ENCODE measurements at places on chromosomes 3 and 15.
A peak's percentile ranks its signal among the peaks of the same experiment; 100 is the strongest.

- DNase-seq: no peak
These were observed 75.2 kb downstream of the ZMAT3 start for GRCh38 chr3:178996399-178996798.

DNA sequence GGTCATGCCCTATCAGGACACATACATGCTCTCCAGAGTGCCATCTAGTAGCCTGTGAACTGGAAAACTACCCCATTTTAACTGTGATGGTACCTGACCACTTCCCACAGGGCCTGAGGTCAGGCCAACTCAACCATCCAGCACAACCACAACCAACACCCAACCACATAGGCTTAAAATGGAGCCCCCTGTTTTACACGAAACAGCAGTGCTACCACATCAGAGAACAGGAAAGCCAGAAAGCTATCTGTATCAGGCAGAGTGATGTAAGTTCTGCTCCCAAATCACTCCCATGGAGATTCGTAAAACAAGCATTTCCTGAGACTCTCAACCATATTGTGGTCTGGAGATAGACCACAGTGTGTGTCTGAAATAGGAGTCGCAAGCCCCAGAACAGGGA lies 1017.3 kb upstream of the EPHA6 start:
- no peak for DNase-seq

GRCh38 chr3:192060160-192060781 lies 599.3 kb downstream of the PYDC2 start:
- DNase-seq: peak; percentile 16

GRCh38 chr15:82081914-82082762 lies 36.3 kb upstream of the MEX3B start:
- no peak for DNase-seq

DNA sequence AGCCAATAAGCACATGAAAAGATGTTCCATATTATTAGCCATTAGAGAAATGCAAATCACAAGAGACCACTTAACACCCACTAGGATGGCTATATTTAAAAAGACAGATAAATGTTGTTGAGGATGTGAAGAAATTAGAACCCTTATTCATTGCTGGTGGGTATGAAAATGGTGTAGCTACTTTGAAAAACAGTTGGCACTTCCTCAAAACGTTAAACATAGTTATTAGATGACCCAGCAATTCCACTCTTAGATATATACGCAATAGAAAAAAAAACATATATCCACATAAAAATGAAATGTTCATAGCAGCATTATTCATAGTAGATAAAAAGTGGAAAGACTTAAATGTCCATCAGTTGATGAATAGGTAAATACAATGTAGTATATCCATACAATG lies 47.1 kb upstream of the TERB2 start:
- DNase-seq: no peak

- no peak for DNase-seq
These were observed 43.5 kb downstream of the CACNA2D3 start for GRCh38 chr3:54165865-54166264.

GRCh38 chr3:58073301-58074108 lies 65.3 kb downstream of the FLNB start:
- no peak for DNase-seq

DNA sequence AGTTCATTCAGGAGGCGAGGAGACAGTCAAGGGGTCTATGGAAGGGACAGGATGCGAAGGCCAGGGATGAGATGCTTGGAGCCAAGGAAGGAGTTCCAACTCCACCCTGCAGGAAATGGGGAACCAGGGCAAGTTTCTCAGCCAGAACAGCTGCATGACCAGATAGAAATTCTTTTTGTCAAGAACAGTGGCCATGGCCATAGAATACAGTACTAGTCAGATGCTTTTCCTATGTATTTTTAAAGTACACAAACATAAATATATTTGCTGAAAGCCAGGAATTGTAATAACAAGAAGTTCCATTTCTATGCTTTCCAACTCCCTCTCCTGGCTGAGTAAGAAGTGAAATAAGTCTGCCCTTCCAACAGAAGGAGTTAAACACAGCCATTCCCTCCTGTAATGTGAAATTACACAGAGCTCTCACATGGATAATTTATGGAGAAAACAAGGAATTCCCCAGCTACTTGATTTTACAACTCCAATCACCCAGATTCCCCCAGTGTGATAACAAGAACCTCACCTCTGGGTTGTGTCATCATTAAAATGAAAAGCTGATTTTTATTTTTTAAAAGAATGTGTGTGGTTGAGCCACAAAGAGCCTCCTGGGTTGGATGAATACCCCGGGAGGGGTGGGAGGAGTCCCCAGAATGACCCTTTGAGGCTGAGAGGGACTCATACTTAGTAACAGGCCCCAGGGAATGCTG lies 124.6 kb upstream of the ARHGEF3 start:
- DNase-seq: no peak

DNA sequence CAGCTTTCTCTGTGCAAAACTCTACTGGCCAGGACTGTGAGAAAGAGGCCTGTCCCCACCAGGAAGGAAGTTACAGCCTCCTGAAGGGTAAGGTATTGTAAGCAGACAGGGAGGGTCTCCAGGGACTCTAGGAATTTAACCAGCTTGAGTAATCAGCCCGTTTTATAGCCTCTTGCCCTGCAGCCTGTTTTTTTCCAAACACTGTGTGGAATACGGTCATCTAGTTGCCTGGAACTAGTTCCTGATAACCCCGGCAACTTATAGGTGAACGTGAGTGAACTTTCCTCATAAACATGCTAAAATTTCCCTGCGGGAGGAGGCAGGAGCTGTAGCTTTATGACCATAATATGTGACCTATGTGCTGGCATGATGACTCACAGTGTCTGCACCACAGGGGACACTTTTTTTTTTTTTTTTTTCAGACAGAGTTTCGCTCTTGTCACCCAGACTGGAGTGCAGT lies 60.1 kb upstream of the DAZL start:
- no peak for DNase-seq

DNA sequence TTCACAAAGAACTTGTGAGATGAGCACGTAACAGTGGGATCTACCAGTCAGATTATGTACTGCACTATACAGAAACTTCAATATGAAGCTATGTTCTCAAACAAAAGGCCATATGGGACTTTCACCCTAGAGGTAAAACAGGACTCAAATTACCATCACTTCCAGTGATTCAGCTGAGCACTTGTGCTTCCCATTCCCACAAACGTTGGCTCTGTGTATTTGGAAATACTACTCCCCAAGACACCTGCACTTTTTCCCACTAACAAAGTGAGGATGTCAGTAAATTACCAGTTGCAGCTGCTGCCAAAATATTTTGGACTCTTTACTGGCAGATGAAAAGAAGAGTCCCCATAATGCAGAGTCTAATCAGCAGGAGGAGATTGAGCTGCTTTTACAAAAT lies 1570.1 kb downstream of the SI start:
- no peak for DNase-seq

DNA sequence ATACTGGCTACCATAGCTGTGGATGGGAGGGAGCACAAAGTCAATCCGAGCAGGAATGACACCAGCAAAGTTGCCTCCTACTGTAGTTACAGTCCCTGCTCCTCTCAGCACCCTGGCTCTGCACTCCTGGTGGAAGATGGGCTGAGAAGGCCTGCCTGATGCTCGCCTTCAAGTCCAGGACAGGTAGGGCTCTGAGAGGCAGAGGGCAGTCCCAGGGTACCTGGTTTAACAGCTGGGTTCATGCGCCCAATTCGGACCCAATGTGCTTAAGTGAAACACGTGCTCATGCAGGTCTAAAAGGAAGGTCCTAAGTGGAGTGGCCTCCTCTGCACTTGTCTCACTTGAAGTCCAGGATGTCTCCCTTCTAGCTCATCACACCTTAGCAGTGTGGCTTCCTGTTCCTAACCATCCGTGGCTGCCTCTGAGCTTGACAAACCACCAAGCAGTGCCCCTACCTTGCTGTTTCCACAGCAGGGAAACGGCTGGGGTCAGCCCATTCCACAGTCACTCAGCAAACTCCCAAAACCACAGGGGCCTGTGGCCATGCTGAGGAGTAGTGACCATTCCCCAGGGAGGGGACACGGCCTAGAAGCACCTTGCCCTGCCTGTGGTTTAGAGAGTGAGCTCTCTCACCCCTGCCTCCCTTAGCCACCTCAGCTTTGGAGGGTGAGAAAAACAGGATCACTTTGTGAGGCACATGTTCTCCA lies 3.9 kb upstream of the MUSTN1 start:
- DNase-seq: no peak

DNA sequence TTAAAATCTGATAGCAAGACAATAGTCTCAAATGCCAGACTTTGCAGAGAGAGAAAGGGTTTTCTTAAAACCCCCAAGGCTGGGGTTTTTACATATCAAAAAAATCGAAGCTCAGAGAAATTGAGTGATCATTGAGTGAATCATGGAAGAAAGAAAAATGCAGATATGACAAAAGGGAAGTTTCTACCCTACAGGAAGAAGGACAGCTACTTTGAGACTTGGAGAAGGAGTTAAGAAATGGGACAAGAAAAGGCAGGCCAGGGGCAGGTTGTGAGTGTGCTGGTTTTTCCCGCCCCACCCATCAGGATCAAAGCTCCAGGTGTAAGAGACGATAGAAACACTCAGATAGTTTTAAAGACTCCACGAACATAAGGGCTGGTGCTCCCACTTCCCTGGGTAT lies 18.6 kb downstream of the TMEM158 start:
- DNase-seq: no peak

DNA sequence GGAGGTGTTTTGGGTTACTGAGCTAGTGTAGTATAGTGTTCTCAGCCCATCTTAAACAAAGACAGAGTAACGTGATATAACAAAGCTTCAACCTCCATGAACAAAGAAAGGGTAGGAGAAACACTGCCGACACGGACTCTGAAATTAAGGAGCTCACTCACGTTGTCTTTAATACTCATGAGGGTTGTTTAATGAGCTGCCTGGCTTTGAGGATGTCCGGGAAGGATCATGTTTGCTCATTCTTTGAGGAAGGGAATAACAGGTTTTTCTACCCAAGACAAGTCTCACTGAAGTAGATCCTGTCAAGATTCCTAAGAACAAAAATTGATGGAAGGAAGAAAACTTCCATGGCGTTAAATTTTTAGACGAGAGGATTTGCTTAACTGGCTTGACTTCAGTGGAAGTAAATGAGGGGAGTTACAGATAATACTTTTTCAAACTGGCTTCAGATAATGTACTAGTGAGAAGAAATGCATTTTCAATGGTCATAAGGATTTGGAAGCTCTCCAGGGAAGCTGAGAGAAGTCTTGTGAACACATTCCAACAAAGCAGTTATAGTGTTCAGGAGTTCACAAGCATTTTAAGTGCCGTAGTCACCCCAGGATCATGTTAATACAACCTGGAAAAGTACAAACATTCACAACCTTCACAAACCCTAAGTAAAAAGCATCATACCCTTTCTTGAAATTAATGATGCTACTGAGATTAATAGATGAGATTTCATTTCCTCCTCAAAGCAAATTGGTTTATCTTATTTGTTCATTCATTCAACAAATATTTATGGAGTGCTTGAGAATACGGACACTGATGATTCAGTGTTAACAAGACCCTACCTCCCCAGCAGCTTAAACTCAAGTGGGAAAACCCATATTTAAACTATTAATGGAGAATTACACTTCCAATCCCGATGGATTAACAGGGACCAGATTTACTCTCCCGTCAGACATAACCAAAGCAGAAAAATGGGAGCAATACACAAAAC lies 101.5 kb downstream of the SHQ1 start:
- no peak for DNase-seq

DNA sequence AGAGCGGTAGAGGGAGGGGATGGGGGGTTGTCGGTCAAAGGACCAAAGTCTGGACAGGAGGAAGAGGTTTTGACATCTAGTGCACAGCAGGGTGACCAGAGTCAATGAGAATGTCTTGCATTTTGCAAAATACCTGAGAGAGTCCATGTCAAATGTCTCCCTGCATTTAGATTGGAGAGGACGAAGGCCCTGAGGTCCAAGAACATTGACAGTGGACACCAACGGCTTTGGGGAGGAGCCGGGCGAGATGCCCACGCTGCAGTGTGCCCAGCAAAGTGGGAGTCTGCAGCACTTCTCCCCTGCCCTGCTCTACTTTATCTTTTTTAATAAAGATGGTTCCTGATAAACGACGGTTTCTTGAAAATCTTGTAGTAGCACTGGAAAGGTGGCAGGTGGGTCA lies 67.4 kb upstream of the TAMM41 start:
- no peak for DNase-seq

- DNase-seq: no peak
These were observed 13.1 kb upstream of the CP start for GRCh38 chr3:149234671-149235245.

DNA sequence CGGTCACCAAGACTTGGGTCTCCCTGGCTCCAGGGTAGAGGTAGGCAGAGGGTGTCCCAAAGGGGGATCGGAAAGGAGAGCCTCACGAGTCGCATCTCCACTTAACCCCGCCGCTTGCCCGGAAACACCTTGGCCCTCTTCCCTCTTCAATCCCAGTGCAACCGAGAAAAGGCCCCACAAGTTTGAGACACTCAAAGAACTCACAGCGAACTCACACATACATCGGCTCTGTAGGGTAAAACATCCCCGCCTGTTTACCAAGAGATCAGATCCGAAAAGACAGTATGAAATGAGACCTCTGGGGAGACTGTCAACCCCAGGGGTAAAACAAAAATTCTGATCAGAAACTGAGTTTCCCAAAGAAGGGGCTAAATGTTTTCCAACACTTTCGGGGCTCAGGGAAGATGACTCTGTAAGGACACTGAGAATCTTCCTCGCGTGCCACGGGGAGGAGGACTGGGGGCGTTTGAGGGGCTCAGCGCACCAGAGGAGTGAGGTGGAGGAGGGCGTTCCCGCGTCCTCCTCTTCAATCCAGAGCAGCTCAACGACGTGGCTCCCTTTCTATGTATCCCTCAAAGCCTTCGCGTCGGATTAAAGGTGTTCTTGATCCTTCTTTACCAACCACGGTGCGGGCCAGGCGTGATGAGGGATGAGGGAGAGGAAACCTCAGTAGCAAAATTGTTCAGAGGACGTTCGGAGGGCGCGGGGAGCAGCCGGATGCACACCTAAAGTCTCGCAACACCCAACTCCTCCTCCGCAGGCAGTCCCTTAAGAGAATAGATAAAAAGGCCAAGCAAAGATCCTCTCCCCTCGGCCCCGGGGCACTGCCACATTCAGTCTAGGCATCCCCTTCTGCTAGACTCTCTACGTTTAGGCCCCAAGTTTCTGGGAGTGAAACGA lies 3.7 kb downstream of the WNT5A start:
- no peak for DNase-seq

GRCh38 chr3:78642226-78643035 lies 1125.4 kb downstream of the ROBO1 start:
- DNase-seq: no peak
